Heart right ventricle (tissue), 16 donors: ENCODE measurements at places on chromosomes 16 and 17. TPM values are rescaled to one million over a fixed set of nuclear protein-coding genes. Genes with fewer than 3 reads are reported as not detected.

Gene EPX
- not detected for total RNA-seq

Gene BCAR1
- 82.4 TPM for total RNA-seq

Gene CCDC40
- 4.2 TPM for total RNA-seq

Gene CHP2
- total RNA-seq: not detected

Gene SNX20
- 1.6 TPM for total RNA-seq

Gene MRC2
- total RNA-seq: 25.6 TPM

Gene SLFN12
- total RNA-seq: 2.9 TPM

Gene TMEM235
- total RNA-seq: not detected

Gene ZG16
- not detected for total RNA-seq

Gene TBC1D3G
- total RNA-seq: not detected

Gene PSMB10
- total RNA-seq: 164 TPM

Gene NPW
- total RNA-seq: not detected

Gene PTX4
- total RNA-seq: not detected

Gene TMEM238L
- not detected for total RNA-seq

Gene BAIAP3
- 2.5 TPM for total RNA-seq
